ENCODE measurements at places on chromosomes 11 and 22. TPM values are rescaled to one million over a fixed set of nuclear protein-coding genes. Genes with fewer than 3 reads are reported as not detected.

GRCh38 chr11:82899186-82899820, 927 bp downstream of the PRCP start:
- H3K27me3 ChIP-seq, result no peaks in the 10 kb centered on the region
- peak overlapping the region; percentile 90 for H3K4me3 ChIP-seq
- H3K36me3 ChIP-seq, result no peaks in the 10 kb centered on the region
- no peak overlapping the region for H3K27ac ChIP-seq

- no peaks in the 10 kb centered on the region for H3K36me3 ChIP-seq
- no peaks in the 10 kb centered on the region for H3K4me1 ChIP-seq
- no peaks in the 10 kb centered on the region for H3K27me3 ChIP-seq
Observed at GRCh38 chr11:112396076-112396475, 135.4 kb upstream of the PLET1 start.

DNA sequence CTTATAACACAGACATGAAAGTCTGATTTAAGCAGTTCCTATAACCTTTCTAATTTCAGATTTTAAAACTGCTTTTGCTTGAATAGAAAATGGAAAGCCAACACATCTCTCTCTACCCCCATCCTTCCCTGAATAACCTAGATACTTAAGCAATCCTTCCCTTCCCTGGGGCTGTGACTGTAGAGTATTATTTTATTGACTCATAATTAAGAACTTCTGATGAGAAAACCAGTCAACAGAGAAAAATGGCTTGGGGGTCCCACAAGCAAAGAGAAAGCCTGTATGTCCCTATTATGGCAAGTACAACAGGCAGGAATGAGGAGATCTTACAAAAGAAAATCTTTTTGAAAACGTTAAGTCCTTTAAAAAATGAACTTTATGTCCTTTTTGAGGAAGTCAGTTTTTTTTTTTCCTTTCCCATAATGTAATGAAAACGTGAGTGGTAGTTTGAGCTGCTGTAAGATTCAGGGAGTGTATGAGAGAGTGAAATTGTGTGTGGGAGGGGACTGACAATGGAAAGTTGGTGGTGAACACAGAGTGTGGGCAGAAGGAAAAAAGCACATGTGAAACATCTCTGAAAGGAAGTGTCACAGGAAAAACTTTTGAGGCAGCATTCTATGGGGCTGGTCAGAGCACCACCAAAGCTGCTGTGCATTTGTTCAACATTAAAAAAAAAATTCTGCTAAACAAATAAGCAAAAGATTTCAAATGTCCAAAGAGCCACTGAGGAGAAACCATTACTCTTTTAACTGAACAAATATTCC, 154.6 kb downstream of the MAML2 start:
- H3K36me3 ChIP-seq, result no peaks in the 10 kb centered on the region
- no peak overlapping the region for H3K27ac ChIP-seq
- no peaks in the 10 kb centered on the region for H3K27me3 ChIP-seq
- H3K4me1 ChIP-seq, result peaks cover 12% of the 10 kb centered on the region

- no peak overlapping the region for H3K4me3 ChIP-seq
- no peaks in the 10 kb centered on the region for H3K27me3 ChIP-seq
- no peaks in the 10 kb centered on the region for H3K4me1 ChIP-seq
- H3K36me3 ChIP-seq, result no peaks in the 10 kb centered on the region
- DNase-seq, result no peak
Observed at GRCh38 chr22:22721681-22722354, 77.4 kb downstream of the GGTLC2 start.

Gene KCNA4
- total RNA-seq, result 0.25 TPM

Gene MS4A4A
- 11.0 TPM for total RNA-seq

DNA sequence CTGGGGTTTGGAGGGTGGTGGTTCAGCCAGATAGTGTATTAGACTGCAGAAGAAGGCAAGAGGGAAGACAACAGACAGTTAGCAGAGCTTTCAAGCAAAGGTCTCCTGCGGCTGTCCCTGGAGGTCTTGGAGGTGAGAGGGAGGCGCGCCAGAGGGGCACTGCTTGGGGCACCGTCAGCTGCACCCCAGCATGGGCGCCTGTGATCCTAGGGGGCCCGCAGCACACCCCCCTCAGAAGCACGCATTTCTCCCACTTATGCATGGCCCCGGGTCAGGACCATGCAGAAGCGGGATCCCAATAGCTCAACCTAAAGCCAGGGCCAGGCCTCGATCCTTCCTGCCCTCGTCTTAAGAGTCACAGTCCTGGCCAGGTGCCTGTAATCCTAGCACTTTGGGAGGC, 26.5 kb downstream of the FGF4 start:
- H3K27me3 ChIP-seq, result no peaks in the 10 kb centered on the region
- DNase-seq, result no peak
- H3K4me1 ChIP-seq, result no peaks in the 10 kb centered on the region
- H3K36me3 ChIP-seq, result no peaks in the 10 kb centered on the region
- no peak overlapping the region for H3K27ac ChIP-seq

GRCh38 chr22:22935056-22935545, 47.5 kb downstream of the IGLL5 start:
- no peak for DNase-seq
- no peak overlapping the region for H3K27ac ChIP-seq
- no peak overlapping the region for H3K4me3 ChIP-seq
- no peaks in the 10 kb centered on the region for H3K36me3 ChIP-seq
- H3K4me1 ChIP-seq, result no peaks in the 10 kb centered on the region
- no peaks in the 10 kb centered on the region for H3K27me3 ChIP-seq

DNA sequence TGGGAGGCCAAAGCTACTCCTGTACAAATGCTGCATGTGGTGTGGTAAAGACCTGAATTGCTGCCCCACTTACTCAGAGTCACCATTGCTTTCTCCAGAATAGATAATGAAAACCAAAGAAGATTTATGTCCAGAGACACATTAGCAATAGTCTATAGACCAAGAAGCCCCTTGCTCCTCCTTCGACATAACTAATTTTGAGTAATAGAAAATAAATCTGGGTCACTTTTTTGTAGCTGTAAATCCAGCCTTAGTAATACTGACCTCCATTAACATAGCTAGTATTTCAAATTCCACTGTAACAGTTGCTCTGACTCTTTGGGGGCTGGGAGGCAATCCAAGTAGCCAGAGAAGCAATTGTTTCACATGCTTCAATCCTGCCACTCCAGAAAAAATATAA, 145.9 kb downstream of the MAML2 start:
- DNase-seq, result no peak
- H3K4me1 ChIP-seq, result peaks cover 26% of the 10 kb centered on the region
- H3K27ac ChIP-seq, result no peak overlapping the region
- no peak overlapping the region for H3K4me3 ChIP-seq
- H3K27me3 ChIP-seq, result no peaks in the 10 kb centered on the region
- H3K36me3 ChIP-seq, result no peaks in the 10 kb centered on the region

Gene DDT
- total RNA-seq, result 80.5 TPM

DNA sequence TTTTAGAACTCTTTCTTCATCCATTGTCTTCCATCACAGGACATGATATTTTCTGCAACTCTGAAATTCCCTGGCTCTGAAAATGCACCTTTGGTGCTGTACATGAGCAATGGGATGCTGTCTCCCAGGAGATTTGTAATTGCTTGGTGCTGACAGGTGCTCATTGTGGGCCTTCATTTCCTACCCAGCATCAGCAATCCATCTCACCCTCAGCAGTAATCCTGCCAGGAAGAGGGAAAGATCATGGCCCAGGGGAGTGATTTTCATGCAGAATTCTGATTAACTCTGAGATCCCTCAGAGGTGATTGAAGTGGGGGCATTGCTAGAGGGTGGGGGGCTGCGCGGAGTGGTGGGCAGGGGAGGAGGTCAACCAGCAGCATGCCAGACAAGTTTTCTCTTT, 651.7 kb downstream of the NELL1 start:
- no peak overlapping the region for H3K27ac ChIP-seq
- no peak overlapping the region for H3K4me3 ChIP-seq
- no peaks in the 10 kb centered on the region for H3K36me3 ChIP-seq
- no peaks in the 10 kb centered on the region for H3K27me3 ChIP-seq
- no peaks in the 10 kb centered on the region for H3K4me1 ChIP-seq

- H3K36me3 ChIP-seq, result no peaks in the 10 kb centered on the region
- H3K4me1 ChIP-seq, result no peaks in the 10 kb centered on the region
- no peak overlapping the region for H3K4me3 ChIP-seq
- no peaks in the 10 kb centered on the region for H3K27me3 ChIP-seq
- DNase-seq, result no peak
- no peak overlapping the region for H3K27ac ChIP-seq
Observed at GRCh38 chr11:22703040-22703439, 36.6 kb downstream of the GAS2 start.

- H3K4me1 ChIP-seq, result no peaks in the 10 kb centered on the region
- no peaks in the 10 kb centered on the region for H3K27me3 ChIP-seq
- peak overlapping the region; percentile 94 for H3K27ac ChIP-seq
- H3K36me3 ChIP-seq, result no peaks in the 10 kb centered on the region
Observed at GRCh38 chr11:87038235-87038977, 672 bp downstream of the TMEM135 start.

Gene ARHGAP42
- 12.1 TPM for total RNA-seq

- no peaks in the 10 kb centered on the region for H3K36me3 ChIP-seq
Observed at GRCh38 chr11:33940538-33940815, 48.6 kb upstream of the LMO2 start.

GRCh38 chr22:27139935-27140511, 482.6 kb downstream of the MIAT start:
- H3K27ac ChIP-seq, result no peak overlapping the region
- DNase-seq, result no peak
- H3K4me1 ChIP-seq, result no peaks in the 10 kb centered on the region
- H3K36me3 ChIP-seq, result no peaks in the 10 kb centered on the region

DNA sequence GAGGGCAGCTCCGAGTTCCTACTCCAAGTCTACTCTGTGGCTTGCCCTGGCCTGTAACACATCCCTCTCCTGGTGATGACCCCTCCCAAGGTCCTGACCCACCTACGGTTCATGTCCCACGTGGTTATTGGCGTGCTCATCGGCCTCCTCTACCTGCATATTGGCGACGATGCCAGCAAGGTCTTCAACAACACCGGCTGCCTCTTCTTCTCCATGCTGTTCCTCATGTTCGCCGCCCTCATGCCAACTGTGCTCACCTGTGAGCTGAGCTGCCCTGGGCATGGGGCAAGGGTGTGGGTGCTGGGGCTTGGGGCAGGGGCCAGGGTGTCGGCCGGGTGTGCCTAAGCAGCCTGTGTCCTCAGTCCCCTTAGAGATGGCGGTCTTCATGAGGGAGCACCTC, 9.6 kb downstream of the ABCG4 start:
- H3K4me1 ChIP-seq, result no peaks in the 10 kb centered on the region
- no peak overlapping the region for H3K4me3 ChIP-seq
- no peaks in the 10 kb centered on the region for H3K36me3 ChIP-seq
- H3K27ac ChIP-seq, result no peak overlapping the region
- no peak for DNase-seq
- H3K27me3 ChIP-seq, result no peaks in the 10 kb centered on the region

- no peaks in the 10 kb centered on the region for H3K4me1 ChIP-seq
- no peak overlapping the region for H3K27ac ChIP-seq
- no peaks in the 10 kb centered on the region for H3K36me3 ChIP-seq
- H3K27me3 ChIP-seq, result no peaks in the 10 kb centered on the region
Observed at GRCh38 chr22:35921777-35922176, 106.8 kb downstream of the RBFOX2 start.

DNA sequence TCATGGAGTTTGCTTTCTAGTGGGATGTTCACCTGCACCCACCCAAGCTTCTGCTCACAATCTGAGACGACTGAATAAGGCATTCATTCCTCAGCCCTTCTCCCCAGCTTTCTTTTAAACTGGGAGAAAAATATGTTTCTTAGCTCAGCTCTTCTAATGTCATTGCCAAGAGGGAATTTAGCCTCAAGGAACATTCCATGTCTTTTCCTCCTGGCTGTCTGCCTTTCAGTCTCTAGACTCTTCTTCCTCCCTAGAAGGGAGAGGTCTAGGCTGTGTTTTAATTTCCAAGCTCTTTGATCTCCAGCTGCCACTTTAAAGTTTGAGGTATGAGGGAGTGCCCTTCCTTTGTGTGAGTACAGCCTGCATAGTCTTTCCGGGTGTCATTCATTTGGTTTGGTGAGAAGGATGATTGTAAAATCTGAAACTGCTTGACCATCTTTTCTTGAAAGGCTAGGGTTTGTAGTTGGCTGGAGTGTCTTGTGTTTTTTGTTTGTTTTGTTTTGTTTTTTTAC, 11.7 kb upstream of the HTATIP2 start:
- no peaks in the 10 kb centered on the region for H3K27me3 ChIP-seq
- H3K36me3 ChIP-seq, result no peaks in the 10 kb centered on the region
- H3K4me1 ChIP-seq, result no peaks in the 10 kb centered on the region
- no peak for DNase-seq
- H3K27ac ChIP-seq, result no peak overlapping the region
- no peak overlapping the region for H3K4me3 ChIP-seq

Gene HTR3A
- total RNA-seq, result 0.81 TPM

- H3K27me3 ChIP-seq, result no peaks in the 10 kb centered on the region
- peaks cover 12% of the 10 kb centered on the region for H3K4me1 ChIP-seq
- no peak overlapping the region for H3K4me3 ChIP-seq
- H3K27ac ChIP-seq, result no peak overlapping the region
Observed at GRCh38 chr11:1742371-1742770, 8.0 kb downstream of the IFITM10 start.

Gene OR4D5
- 4.0 TPM for total RNA-seq

GRCh38 chr11:111602865-111603610, 789 bp downstream of the SIK2 start:
- peak overlapping the region; percentile 98 for H3K27ac ChIP-seq
- no peaks in the 10 kb centered on the region for H3K36me3 ChIP-seq
- H3K27me3 ChIP-seq, result no peaks in the 10 kb centered on the region
- H3K4me3 ChIP-seq, result peak overlapping the region; percentile 96

Gene KCNJ11
- total RNA-seq, result 2.1 TPM

Gene KCNE3
- total RNA-seq, result 4.1 TPM

DNA sequence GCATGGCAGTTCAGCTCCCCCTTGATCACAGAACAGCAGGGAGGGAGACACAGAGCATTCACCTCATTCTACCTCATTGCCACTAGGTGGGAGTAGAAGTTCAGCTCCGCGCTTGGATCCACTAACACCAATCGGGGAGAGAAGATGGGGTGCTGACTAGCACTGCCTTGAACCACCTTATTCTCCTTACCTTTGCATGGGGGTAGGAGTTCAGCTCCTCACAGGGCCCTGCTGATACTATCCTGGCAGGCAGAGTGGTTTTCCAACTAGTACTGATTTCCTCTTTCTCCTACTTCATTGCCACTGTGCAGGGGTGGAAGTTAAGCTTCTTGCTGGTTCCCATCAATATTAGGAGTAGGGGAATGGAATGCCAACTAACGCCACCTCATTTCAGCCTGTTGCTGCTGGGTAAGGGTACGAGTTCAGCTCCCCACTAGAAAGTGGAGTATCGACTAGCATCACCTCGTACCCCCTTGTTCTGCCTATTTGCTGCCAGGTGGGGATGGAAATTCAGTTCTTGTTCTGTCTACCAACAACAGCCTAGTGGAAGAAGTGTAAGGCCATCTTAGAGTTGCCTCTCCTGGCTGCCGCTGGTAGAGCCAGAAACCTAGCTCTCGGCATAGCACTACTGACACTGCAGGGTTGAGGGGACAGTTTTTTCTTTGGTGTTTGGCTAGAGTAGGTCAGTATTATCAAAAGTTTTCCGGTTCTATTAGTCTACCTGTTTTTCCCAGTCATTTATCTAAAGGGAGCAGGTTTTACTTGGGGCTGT, 550.9 kb upstream of the CCDC90B start:
- H3K36me3 ChIP-seq, result no peaks in the 10 kb centered on the region
- no peak overlapping the region for H3K4me3 ChIP-seq
- H3K27ac ChIP-seq, result no peak overlapping the region

Gene UBTFL1
- total RNA-seq, result not detected

GRCh38 chr11:38680746-38681145, 2082.7 kb upstream of the RAG2 start:
- H3K4me3 ChIP-seq, result no peak overlapping the region
- no peak for DNase-seq
- no peaks in the 10 kb centered on the region for H3K36me3 ChIP-seq
- no peaks in the 10 kb centered on the region for H3K4me1 ChIP-seq
- no peak overlapping the region for H3K27ac ChIP-seq
- no peaks in the 10 kb centered on the region for H3K27me3 ChIP-seq

Gene SERPING1
- 53.6 TPM for total RNA-seq

All from testis (tissue), 5 donors.